BJ (cell line): ENCODE measurements at places on chromosomes 1 and 21.

DNA sequence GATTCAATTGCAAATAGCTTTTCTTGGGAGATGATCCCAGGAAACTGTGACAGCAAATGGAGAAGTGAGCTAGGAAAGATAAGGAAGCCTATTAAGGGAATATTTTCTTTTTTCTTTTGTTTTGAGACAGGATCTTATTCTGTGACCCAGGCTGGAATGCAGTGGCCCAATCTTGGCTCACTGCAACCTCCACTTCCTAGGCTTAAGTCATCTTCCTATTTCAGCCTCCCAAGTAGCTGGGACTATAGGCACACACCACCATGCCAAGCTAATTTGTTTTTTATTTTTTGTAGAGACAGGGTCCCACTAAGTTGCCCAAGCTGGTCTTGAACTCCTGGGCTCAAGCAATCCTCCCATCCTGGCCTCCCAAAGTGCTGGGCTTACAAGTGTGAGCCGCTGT lies 433.7 kb downstream of the RPS6KC1 start:
- DNase-seq = no peak

DNA sequence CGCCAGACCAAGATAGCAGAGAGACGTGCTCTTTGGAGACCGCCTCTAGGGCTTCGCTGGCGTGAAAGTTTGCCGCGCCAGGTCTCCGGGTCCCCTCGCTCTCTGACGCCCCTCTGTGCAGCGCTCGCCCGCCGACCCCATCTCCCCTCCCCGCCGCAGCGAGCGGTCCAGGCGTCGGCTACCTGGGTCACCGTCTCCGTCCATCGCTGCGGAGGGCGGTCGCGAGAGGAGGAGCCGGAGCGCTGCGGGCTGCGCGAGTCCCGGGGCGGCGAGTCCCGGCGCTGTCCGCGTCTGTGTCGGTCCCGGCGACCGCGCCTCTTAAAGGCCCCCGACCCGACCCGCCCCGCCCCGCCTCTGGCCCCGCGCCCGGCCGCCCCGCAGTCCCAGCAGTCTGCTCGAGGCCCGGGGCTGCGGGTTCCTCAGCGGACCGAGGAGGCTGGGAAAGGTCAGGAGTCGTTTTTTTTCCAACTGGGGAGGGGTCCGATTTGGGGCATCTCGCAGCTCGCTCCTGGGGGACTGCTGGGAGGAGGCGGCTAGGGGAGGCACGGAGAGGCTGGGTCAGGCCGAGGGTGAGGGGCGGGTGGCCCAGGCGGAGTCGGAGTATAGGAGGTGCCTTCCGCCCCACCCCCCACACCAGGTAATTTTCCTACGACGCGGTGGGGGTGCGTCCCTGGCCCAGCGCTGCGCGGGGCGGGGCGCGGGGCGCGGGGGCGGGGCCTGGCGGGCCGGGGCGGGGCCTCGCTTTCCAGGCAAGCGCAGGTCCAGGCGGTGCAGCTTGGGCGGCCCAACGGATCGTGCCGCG lies at the start of the genes FBXO2 and FBXO44:
Gene FBXO2, minus strand, starts transcription at position 293 of the 802 bp plus-strand sequence. Its CDS starts 89 bp downstream, at position 204.
Gene FBXO44, plus strand, starts transcription at position 741 of the 802 bp plus-strand sequence. CDS start 959 bp downstream, outside the sequence.
- no peak for DNase-seq

DNA sequence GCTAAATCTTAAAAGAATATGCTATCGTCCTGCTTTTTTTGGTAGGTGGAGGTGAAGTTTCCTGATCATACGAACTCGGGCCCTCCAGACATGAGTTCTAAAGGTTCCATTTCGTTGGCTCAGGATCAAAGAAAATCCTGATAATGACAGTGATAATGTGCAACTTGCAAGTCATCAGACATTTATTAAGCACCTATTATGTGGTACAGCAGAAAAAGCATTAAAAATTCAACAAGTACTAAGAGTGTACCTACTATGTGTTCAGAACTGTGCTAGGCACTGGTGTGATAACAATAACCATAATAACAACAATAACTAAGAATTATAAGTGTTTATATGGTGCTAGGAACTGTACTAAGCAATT lies 3.9 kb upstream of the IER5 start:
- DNase-seq = no peak

- peak; percentile 46 for DNase-seq
These were observed 480.9 kb upstream of the ZRANB2 start for GRCh38 chr1:71561729-71562128.

DNA sequence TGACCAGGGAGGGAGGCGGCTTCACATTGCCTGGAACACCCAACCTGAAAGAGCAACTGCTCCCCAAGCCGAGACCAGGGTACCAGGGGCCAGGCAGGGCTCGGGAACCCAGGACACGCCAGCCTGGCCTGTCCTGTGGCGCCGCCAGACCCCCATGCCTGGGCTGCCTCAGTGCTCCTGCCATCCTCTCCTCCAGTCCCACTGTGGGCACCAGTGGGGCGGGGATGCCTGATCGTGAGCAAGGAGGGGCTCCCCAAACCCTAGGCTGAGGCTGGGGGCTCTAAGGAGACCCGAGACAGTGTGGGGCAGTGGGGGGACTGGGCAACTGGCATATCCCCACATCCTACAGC lies 45.1 kb downstream of the WNT9A start:
- no peak for DNase-seq

DNA sequence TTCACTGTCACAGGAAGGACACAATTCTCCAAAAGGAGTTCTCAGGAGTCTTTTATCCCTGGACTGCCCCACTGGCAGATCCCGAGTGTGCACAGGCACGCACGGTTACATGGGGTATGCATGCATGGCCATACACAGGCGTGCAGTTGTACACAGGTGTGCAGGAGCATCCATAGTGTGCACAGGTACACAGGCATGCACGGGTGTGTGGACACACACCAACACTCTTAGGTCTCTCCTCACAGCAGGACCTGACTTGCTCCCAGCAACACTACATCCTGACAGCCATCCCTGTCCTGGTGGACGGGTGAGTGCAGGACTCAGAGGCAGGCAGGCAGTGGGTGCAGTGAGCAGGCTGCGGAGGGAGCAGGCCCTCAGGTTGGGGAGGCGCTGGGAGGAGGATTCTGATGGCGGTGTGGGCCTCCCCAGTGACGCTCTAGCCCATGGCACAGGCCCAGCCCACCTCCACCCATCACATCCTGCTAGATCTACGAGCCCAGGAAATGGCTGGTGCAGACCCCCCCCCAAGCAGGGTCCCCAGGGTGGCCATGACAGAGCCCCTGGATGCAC lies 28.4 kb downstream of the SLC19A1 start:
- no peak for DNase-seq

GRCh38 chr1:54542120-54542961 lies 5.7 kb upstream of the ACOT11 start:
- peak; percentile 4 for DNase-seq

GRCh38 chr1:15246960-15247614 lies at the start of gene FHAD1:
Gene FHAD1, plus strand, starts transcription at chr1:15247223. Its CDS starts 4,562 bp downstream, at chr1:15251785.
- no peak for DNase-seq

DNA sequence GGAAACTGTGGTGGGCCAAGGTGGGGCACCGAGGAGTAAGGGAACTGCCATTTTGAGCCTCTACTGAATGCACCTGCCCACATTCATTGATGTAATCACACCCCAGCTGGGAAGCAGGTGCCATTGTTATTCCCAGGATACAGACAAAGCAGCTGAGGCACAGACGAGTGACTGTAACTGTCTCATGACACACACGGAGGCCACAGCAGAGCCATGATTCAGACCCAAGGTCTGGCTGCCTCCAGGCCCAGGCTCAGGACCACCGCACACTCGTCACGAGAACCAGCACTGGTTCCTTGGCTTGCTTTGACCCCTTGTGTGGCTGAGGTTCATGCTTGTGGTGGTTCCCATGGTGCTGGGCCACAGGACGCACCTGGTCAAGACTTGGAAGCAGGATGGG lies 45.6 kb upstream of the CLIC4 start:
- no peak for DNase-seq

DNA sequence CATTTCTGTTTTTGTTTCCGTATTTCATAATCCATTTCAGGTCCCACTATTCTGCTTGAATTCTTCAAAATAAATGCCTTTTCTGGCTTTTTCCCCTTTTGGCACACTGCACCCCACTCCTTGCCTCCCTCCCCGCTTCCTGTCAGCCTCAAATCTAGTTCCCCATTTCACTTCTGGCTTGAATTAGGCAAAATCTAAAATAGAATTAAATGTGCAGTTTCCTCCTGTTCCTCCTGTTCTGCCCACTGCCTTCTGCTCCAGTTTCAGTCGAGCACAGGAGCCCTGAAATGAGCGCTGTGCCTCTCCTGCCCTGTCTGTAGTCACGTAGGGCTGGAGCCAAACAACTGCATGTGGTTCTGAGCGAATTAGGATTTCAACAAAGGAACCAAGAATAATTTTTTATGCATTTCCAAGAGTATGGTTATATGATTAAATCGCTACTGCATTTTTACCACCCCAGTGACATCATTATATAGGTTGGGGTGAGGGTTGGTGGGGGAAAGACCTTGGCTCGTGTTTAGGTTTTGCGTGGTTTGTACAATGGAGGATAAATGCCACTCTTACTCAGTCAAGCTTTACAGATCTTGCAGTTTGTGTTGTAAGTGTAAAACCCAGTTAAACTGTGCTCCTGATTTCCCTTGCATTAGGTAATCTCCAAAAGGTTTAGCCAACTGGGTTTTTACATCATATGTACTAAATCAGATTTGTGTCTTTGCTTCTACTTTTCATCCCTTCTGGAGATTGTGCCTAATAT lies 114.9 kb downstream of the VPS13D start:
- no peak for DNase-seq

DNA sequence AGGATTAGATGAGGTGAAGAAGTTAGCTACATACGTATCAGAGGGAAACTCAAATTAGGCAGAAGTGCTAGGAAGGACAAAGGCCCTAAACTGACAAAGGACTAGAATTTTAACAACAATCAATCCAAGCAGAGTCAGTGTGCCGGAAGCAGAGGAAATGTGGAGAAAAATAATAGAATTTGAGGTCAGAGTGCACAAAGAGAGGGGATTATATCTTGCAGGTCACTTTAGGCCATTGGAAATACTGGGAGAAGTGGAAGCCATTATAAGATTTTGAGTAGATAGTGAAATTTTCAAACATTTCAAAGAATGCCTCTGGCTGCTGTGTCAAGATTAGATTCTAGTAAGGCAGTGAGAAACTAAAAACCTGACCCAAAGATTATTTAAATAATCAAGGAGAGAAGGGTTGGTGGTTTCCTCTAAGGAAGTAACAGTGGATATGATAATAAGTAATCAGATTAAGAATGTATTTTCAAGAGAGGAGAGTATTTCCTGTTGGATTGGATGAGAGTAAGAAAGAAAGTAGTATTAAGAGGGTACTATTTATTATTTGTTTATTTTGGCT lies 889.2 kb upstream of the NCAM2 start:
- DNase-seq = no peak

GRCh38 chr1:39663559-39663958 lies 8.3 kb downstream of the NT5C1A start:
- no peak for DNase-seq

DNA sequence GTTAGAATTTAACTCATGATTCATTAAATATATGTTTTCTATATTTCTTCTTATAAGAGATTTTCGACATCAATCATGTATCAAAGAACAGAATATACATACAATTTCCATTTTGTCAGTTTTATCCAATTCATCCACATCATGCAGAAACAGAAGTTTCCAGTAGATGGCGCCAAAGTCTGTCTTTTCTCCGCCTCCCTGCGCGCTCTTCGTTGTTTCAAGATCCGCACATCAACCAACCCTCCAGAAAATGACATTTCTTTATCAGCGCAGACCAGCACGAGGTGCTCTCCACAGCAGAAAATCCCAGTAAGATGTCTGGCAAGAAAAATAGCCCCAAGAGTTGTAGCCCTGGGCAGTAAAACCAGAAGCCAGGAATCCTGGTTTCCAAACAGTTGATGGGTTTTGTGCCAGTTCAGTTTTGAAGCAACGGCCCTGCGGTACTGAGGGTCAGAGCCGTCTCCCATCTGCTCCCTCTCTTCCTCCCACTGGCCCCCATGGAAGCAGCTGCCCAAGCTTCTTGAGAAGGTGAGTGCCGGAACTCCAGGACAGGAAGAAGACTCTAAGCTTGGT lies 38.6 kb upstream of the GPR137B start:
- no peak for DNase-seq
